ENCODE measurements at places on chromosomes 7 and 10.

DNA sequence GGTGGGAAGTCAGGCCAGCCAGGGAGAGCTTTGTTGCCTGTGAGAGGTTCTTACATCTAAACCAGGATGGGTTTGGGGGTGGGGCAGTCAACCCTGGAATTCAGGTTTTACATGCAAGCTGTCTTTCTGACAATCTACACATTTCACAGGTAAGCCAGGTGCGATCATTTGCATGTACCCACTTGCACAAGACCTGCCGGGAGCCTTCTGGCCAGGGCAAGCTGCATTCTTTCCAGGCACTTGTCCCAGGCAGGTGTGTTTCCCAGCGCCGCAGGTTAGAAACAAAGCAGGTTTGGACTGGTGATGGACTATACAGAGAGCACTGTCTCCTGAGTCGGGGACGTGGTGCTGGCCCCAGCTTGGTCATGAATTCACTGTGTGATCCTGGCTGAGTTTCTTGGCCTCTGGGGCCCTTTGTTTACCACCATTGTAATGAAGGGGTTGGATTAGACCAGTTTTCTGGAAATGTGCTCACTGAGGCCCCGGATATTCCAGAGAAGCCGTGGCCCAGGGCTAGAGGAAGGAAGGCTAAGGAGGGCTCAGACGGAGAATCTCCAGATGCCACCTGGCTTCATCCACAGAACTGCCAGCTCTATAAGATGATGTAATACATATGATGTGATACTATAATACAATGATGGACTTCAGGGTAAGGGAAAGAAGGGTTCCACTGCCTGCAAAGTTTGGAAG, 205.2 kb upstream of the SVIL start:
- DNase-seq, result no peak

DNA sequence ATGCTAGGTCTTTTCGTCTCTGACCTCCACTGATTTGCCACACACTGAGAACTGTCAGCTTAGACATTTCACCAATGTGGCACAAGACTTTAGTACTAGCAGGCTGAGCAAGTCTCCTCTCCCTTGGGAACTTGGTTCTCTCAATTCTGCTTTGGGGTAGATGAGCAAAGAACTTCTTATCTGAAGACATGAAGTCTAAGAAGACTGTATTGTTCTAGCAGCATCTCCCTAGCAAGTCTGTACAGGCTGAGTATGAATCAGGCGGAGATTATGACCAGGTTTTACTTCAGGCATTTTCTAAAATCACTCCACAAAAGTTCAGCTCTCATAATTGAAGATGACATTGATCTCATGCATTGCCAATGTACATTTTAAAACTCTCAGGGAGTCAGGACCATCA, 23.8 kb upstream of the STN1 start:
- no peak for DNase-seq

GRCh38 chr7:87498893-87499292, 23.4 kb upstream of the ABCB4 start:
- DNase-seq, result no peak

DNA sequence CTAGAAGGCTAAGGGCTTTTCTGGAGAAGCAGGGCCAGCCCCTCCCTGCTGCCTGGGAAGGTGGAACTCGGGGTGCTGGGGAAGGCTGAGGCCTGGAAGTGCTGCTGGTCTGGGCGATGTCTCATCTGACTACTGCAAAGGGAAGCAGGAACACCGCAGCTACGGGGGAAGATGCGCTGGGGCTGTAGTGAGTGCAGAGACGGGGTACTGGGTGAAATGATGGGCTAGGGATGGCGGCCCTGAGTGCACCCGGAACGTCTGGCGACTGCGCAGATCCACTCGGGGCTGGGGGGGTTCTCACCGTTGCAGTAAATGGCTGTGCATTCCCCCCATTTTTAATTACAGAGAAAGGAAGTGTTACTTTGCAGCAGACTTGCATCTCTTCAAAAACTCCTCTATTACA, 195.4 kb upstream of the ADARB2 start:
- DNase-seq, result no peak

DNA sequence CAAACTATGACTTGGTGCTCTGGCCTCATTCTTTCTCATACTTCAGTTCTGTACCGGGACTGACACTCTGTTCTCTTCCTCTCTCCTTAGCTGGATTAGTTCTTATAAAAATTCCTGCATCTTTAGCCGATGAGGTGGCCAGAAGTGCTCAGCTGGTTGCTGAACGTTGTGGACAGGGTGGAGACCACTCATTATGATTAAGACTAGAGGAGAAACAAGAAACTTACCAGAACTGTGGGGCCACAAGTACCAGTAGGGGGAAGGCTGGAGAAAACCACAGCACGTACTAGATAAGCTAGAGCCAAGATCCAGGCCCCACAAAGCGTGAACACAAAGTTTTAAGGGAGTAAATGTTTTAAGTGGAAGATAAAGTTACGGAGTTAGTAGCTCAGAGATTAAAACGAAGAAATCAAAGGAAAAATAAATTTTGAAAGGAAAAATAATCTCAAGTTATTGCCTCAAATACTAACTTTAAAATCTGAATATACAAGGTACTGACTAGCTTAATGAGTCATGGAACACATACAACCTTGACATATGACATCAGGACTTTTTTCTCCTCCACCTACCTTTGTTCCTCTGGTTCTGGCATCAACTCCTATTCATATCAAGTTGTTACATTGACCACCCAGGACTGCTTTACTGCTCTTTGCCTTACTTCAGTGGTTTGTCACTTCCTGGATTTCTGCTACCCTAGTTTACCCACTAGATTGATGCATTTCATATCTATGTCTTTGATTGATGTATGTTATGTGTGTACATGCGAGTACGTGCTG, 469.0 kb downstream of the TFEC start:
- no peak for DNase-seq

- no peak for DNase-seq
Observed at GRCh38 chr10:821322-821721, 110.2 kb downstream of the LARP4B start.

DNA sequence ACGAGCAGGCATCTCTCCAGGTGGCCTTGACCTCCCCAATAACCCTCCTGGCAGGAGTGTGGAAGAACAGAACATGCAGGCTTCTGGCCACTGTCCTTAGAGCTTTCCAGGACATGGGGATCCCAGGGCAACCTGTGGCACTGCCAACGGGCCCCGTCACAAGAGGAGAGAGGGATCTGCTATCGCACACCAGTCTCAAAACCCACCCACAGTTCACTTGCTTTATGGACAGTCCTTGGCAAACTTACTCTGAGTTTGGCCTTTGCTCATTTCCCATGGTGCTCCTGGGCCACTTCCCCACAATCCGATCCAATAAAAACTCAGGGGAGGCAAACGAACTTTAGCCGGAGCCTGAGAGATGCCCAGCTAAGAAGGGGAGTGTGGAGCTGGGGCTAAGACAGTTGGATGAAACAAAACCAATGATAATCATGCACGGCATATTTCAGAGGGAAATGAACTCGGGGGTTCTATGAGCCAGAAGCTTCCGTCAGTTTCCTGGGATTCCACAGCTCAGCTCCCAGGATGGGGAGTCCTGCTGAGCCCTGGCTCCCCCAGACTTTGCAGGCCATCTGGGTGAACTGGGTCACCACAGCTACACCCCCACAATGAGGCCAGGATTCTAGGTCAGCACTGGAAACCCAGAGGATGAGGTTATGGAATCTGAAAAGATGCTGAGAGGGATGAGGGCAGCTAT, 158.4 kb downstream of the NEURL1 start:
- no peak for DNase-seq

GRCh38 chr10:59880971-59881510, 25.3 kb downstream of the CCDC6 start:
- peak; percentile 77 for DNase-seq

DNA sequence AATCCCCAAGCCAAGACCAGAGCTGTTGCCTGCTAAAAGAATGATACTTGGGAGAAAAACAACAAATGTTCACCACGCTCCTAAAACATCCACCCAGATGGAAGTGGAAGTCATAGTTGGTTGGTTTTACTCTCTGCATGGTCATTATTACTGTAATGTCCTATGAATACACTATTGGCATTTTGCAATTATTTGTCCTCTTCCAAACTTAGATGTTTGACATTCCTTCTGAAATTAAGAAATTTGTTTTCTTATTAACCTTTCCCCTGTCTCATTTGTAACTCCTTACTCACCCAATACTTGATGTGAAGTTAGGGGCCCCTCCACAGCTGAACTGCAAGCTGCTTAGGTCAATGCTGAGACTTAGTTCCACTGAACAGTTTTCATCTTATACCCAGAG, 383.3 kb downstream of the INHBA start:
- no peak for DNase-seq

GRCh38 chr7:23864973-23865372, 155.0 kb downstream of the STK31 start:
- DNase-seq, result no peak

DNA sequence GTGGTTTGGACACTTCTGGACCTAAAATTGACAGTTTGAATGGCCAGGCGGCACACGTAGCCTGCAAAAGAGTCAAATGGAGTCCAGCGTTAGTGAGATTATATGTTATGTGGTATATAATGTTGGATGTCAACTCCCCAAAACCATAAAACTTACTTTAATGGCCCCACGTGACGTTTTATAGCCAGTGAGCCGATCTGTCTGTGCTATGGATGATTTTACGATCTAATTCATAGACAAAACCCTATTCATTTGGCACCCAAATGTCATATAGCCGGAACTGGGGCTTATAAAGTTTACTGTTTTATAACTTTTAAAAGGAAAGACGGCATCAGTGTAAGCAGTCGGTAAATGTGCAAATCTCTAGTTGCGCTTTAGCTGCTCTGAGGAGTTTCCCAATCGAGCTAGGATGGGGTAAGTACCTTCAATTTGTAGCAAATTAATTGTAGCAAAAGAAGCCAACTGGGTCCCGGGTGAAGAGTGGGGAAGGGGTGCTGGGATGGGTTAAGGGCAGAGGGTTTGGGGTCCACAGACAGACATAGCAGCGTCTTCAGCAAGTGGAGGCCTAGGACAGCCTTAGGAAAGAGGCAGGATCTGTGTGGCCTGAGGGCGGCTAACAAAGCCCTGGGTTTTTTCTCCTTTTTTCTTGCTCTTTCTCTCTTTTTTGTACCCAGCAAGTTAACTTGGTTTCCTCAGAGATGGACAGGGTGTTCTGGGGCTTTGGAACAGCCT, 3.2 kb downstream of the HOXA5 start:
- DNase-seq, result no peak

GRCh38 chr7:159091480-159092475, 52.9 kb downstream of the VIPR2 start:
- no peak for DNase-seq

DNA sequence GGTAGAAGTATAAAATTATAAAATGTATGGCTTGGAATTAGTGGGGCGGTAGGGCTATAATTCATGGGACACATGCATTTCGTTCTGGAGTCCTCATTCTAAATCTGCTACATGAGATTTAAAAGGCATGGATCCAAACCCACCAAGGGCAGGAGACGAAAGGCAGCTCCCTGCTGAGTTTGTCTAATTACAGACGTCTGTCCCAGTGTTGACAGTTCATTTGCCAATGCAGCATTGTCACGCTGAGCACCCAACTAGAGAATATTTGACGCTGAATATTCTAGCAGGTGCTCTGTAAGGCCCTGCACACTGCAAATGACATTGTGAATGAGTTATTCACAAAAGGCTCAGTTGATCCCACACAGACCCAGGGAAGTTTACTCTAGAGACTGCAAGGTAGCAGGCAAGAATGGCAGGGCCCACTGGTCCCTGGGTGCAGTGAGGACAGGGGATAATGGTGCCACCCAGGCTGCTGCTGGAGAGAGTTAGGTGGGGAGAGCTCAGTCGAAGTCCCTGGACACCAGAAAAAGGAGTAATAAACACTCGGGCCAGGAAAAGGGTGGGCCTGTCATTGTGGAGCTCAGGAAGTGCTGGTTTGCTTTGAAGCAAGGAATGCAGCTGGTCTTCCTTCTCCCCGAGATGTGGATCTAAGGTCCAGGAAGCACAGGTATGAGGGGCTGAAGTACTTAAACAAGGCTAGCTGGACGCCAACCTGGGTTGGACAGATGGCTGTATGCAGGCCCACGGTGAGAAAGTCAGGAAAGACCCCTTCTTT, 75.0 kb upstream of the JCAD start:
- no peak for DNase-seq

- DNase-seq, result no peak
Observed at GRCh38 chr10:120749856-120750566, 101.2 kb upstream of the WDR11 start.

DNA sequence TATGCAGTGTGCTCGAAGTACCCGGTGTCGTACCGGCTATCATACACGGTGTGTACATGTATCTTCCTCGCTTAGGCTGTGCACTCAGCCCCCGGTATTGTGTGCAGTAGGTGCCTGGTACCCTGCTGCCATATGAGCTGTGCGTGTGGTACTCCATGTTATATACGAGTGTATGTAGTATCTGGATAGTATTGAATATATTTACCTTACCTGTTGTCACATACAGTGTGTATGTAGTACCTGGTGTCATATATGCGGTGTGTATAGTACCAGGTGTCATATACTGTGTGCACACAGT, 1.2 kb downstream of the ZMYND11 start:
- no peak for DNase-seq

- no peak for DNase-seq
Observed at GRCh38 chr7:108227366-108227765, 97.2 kb upstream of the LAMB4 start.

GRCh38 chr7:35032166-35032565, 5.1 kb downstream of the DPY19L1 start:
- DNase-seq, result no peak

DNA sequence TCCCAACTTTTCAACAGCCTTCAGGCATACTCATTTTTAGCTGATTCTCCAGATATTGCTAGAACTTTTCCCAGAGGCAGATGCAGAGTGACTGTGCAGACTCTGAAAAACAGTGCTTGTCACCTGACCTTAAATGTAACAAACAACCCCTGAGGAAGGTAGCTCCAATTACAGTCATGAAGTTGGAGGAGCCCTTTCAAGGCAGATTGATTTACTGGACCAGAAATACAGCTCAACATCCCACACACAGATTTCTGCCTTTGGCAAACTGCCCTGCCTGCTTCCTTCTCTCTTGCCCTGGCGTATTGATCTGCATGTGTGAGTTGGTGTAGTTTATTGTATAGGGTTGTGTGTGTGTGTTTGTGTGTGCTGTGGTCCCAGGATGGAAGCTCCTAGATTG, 38.5 kb downstream of the PYROXD2 start:
- DNase-seq, result no peak

GRCh38 chr10:16195894-16196293, 240.9 kb upstream of the PTER start:
- DNase-seq, result no peak

GRCh38 chr7:30331338-30331737, 46.9 kb downstream of the ZNRF2 start:
- DNase-seq, result no peak

DNA sequence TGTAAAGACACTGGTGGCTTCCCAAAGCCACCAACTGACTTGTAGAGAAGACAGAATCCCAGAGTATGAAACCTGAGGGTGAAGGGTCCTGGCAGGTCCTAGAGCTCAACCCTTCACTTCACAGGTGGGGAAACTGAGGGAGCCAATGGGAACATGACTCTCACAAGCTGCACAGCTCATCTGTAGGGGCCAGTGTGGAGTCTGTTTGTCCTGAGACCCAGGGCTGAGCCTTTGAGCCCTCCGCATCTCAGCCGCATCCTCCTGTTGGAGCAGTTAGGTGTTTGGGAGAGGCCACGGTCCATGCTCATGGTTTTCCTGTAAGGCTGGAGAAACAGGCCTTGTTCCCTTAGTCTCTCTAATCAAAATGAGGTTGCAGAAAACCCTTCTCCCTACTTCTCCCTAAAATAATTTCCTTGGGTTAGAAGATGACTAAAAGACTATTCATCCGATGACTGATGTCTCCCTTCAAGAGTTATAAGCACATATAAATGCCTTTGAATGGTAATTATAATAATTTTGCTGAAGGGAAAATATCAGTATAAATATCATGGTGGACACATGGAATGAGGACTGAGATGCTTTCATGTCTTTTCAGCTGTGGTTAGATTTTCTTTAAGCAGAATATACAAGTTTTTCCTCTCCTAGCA, 10.3 kb downstream of the HTRA1 start:
- no peak for DNase-seq

Data from stimulated activated CD4-positive, alpha-beta T cell treated with anti-CD3 and anti-CD28 coated beads, Interleukin-4, amount 100 ng/mL, for 48 hours (primary cell).